Stimulated activated CD8-positive, alpha-beta memory T cell treated with anti-CD3 and anti-CD28 coated beads, Interleukin-15, amount 100 ng/mL, for 4 hours (primary cell): ENCODE measurements at places on chromosomes 7 and 10.

- DNase-seq = no peak
Observed at GRCh38 chr10:18021725-18022480, 70.2 kb downstream of the SLC39A12 start.

- no peak for DNase-seq
Observed at GRCh38 chr7:98870807-98871491, 1.1 kb upstream of the TMEM130 start.

GRCh38 chr7:28815369-28815927 is 142.7 kb downstream of the TRIL start:
- DNase-seq = no peak

GRCh38 chr7:86202833-86203232 is 440.9 kb upstream of the GRM3 start:
- no peak for DNase-seq

DNA sequence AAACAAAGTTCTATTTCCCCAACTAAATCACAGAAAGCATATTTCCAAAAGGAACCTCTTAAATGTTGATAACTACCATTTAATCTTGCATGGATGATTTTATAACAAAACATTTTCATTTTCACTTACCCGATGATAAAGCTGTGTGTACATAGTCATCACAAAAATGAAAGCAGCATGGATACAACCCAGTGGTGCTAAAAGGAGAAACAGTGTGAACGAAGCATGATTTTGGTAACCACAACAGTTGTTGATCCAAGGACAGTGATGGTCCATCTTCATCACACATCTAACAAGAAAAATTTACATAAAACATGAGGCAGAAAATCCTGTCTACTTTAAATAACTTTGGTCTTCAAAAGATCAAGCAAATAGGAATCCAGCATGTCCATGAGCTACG is 4.7 kb downstream of the ZDHHC6 start:
- no peak for DNase-seq

GRCh38 chr7:2812114-2812487 is 32.0 kb downstream of the GNA12 start:
- no peak for DNase-seq

DNA sequence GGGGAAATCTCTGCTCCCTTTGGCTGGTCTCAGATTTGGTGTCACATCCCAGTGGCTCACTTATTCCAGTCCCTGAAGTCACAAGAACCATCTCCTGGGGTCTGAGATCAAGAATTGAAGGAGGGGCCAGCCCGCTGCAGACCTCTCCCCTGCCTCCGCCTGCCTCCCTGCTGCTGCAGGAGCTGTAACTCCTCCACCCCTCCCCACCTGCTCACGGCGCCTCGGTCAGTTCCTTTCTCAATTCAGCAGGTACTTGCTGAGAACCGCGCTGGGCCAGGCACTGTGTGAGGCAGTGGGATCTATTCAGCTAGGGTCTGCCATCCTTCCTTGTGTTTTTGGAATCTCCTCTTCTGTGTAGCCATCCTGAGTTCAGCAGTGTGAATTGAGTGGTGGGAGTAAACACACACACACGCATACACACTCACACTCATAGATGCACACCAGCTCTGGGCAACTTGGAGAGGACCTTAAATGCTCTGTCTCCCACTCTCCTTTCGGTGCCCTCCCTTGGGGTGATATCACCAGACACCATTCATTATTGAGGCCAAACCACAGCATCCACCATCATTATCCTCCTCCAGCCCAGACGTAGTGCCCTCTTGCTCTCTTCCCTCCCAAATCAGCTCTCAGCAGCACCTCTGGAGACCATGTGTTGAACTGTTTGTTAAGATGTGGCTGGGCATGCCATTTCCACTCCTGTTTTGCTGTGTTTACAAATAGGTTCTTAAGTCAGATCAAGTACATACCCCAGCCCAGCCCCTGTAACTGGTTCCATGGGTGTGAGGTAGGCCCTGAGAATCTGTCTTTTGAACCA is 22.0 kb upstream of the ANKRD2 start:
- DNase-seq = no peak

- DNase-seq = no peak
Observed at GRCh38 chr7:510782-511281, 8.8 kb downstream of the PDGFA start.

GRCh38 chr7:107528461-107528860 is 35.3 kb downstream of the COG5 start:
- no peak for DNase-seq

DNA sequence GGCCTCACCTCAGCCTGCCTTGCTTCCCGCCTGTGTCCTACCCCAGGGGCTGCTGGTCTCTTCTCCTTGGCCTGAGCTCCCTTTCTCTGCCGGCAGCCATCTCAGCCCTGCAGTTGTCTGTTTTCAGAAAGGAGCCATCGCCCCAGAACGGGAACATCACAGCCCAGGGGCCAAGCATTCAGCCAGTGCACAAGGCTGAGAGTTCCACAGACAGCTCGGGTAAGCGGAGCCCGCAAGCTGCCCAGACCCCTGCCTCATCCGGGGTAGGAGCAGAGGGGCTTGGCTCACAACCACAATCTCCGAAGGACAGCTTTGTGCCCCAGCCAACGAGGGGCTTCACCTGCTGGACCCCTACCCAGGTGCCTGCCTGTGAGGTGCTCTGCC is 5.3 kb upstream of the DEPP1 start:
- DNase-seq = no peak

- no peak for DNase-seq
Observed at GRCh38 chr7:94561841-94562514, 52.4 kb downstream of the CASD1 start.

DNA sequence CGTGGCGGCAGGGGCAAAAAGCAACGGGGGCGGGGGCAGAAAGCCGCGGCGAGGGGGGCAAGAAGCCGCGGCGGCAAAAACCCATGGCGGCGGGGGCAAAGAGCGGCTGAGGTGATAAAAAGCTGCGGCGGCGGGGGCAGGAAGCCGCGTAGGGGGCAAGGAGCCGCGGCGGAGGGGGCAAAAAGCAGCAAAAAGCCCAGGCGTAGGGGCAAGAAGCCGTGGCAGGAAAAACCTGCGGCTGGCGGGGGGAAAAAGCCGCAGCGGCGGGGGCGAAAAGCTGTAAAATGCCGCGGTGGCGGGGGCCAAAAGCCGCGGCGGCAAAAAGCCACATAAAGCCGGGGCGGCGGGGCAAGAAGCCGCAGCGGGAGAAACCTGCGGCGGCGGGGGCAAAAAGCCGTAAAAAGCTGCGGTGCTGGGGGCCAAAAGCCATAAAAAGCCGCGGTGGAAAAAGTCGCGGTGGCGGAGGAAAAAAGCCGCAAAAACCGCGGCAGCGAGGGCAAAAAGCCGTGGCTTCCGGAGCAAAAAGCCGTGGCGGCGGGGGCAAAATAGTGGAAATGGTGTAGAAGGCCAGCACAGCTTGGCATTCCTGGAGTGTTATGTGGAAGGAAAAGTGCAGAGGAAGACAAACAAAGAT is 487.8 kb downstream of the ZNF33B start:
- DNase-seq = no peak

DNA sequence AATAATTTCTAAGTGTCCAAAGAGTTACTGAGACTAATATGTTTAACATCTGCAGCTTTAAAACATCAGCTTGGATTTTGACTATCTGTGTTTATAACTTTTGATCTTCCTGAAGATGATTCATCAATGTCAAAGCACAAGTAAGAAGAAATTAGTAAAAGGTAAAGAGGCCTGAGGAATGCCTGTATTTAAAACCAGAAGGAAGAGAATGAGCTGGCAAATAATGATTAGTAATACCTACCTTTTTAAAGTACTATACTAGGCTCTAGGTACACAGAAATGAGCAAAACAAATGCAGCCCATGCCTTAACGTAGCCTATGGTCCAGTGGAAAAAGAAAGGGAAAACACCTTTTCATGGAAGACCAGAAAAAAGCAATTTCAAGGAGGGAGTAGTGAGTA is 158.0 kb downstream of the KCND2 start:
- DNase-seq = no peak

DNA sequence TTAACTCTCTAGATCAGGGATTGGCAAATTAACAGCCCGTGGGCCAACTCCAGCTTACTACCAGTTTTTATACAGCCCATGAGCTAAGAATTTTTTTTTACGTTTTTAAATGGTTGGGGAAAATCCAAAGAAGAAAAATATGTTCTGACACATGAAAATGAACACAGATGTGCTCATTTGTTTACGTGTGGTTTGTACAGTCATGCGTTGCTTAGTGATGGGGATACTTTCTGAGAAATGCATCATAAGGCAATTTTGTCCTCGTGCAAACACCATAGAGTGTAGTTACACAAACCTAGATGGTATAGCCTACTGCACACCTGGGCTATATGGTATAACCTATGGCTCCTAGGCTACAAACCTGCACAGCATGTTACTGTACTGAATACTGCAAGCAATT is 8.3 kb upstream of the SMKR1 start:
- no peak for DNase-seq

- DNase-seq = no peak
Observed at GRCh38 chr10:126191192-126191591, 197.1 kb downstream of the ADAM12 start.

DNA sequence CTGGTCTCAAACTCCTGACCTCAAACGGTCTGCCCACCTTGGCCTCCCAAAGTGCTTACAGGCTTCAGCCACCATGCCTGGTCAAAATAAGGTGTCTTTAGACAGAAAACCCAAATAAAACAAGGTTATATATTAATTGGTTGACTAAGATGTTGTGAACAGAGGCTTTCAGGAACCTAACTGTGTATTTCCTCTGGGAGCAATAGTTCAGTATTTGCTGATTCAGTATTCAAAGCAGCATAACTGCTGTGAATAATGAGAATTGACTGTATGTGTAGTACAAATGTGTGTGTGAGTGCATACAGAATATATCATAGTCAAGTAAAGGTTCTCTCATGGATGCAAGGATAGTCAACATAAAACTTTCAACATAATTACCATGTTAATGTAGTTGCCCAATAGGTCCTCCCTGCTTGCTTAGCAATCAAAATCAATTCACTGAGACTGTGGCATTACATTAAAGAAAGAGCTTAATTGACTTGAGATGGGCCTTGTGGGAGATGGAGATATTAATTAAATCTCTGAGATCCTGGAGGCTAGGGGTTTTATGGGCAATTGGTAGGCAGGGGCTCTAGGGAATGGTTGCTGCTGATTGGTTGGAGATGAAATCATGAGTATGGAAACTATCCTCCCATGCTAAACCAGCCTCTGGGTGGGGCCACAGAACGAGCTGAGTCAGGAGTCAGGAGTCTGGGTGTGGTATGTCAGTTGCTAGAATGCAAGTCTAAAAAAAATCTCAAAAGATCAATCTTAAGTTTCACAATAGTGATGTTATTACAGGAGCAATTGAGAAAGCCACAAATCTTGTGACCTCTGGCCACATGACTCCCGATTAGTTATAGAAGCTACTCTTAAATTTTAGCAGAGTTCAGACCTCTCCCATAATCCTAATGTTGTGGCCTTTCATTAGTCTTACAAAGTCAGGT is 162.7 kb downstream of the AKR1D1 start:
- DNase-seq = no peak

DNA sequence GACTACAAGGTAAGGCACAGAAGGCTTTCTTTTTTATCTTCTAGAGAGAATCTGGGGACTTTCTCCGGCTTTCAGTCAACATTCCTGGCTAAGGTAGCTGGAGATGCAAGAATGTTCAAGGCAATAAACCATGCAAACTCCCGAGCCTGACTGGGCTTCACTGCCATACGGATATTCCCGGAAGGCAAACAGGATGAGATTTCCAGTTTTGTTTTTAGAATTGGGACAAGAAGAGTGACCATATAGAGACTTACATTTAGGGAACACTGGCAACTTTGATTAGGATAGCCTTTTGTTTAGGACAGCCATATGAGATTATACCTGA is 269 bp downstream of the CALD1 start:
- no peak for DNase-seq

DNA sequence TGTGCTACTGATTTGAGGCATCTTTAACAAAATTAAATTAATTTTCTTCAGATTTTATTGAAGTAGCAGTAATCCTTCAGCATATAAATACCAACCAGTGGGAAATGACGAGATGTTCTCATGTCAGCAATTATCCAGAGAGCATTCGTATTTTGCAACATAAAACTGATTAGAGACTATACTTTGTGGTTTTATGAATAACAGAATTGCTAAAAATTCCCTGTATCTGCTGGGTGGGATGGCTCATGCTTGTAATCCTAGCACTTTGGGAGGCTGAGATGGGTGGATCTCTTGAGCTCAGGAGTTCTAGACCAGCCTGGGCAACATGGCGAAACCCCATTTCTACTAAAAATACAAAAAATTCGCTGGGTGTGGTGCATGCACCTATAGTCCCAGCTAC is 56.9 kb downstream of the ATAD1 start:
- DNase-seq = no peak

DNA sequence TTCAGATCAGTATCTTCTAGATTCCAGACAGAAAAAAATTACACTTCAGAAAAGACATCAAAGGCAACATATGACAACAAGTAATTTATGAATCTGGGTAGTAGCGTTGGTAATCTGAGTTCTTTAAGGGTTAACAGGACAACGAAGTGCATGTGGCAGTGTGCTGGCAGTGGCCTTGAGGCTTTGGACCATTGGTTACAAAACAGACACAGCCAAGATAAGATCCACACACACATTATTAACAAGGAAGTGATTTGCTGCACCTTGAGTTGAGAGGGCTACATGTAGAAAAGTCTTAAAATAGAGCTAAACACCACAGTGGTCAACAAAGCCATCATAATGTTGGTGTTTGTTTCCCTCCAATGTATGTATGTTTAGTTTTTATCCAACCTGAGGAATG is 40.6 kb downstream of the AKR1D1 start:
- no peak for DNase-seq

DNA sequence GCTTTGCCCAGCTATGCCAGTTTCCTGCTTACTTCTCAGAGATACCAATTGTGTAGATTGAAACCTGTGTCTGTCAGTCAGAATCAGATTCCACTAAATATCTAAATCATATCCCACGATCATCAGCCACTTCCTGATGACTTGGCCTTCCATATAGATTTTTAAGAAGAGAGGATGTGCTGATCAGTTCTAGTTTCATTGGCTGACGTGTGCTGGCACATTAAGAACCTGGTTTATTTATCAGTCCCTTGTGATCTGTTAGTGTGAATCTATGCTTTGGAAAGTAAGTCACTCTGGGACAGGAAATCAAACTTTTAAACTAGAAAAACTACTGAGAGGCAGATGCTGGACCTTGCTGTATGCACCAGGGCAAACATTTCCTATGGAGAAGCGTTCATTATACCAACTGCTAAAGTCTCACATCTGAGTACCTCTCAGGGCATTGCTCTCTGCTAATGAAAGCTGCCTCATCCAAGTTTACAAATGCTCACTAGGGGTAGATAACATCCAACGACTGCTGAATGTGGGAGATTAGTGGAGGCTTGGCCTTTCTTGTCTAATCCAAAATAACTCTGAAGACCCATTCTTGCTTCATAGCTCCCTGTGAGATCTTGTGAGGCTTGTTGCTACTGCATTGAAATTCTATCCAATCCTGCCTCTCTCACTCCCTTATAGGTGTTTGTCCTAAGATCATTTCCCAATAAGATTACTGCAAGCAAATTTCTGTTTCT is 109.1 kb downstream of the ARL4A start:
- DNase-seq = no peak
